NCI-H1105 treated with DMSO at 0.1 percent for 48 hours (cell line): ENCODE measurements at places on chromosomes 4 and X.

- DNase-seq, result no peak
Measured at GRCh38 chr4:113256946-113257345, 207.5 kb downstream of the ANK2 start.

DNA sequence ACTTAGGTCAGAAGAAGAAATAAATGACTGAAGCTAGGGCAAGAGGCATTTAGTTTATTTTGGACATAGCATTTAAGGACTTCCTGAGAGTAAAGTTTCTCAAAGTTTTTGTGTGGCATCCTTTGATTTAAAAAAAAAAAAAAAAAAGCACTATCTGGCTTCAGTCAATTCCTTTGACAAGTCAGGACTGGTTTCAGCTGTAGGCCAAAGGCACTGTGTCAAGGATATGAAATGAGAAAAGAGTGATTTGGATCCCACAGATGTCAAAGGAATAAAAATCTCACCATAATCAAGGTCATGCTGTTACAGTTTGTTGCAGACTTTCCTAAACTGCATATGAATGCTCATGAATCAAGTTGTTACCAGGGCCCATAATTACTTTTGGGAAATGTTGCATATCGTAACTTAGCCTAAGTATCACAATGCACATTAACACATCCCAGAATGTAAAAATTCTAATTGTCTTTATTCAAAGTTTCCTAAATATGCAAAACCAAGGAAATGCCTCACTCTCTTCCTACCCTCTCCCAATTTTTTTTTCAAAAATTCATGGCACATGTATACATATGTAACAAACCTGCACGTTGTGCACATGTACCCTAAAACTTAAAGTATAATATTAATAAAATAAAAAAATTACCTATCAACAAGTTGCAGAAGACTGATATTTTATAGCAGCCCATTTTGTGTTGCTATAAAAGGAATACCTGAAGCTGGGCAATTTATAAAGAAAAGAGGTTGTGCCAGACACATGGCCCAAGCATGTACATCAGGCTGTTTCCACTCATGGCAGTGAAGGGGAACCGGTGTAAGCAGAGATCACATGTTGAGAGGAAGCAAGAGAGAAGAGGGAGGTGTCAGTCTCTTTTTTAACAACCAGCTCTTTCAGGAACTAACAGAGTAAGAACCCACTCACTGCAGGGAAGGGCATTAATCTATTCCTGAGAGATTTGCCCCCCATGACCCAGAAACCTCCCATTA is 33.7 kb upstream of the ADAMTS3 start:
- DNase-seq, result no peak

- DNase-seq, result no peak
Measured at GRCh38 chrX:41119803-41120202, 34.6 kb downstream of the USP9X start.

DNA sequence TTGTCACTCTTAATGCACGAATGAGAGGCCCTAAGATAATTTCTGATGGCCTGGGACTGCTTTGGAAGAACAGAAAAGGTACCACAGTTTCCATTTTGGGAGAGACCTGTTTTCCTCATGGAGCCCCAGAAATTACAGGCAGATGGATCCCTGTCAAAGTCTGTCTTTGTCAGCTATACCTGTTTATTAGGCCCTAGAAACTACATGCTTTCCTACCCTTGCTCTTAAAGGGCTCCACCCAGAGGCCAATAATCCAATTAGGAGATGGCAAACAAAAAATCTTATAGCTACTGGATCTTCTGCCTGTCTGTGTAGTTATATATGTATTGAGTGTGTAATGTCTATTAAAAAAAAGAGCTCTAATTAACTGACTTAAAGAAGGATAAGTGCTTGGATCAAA is 141.3 kb downstream of the NR3C2 start:
- no peak for DNase-seq

- DNase-seq, result no peak
Measured at GRCh38 chr4:88078579-88078978, 71.1 kb downstream of the PKD2 start.

GRCh38 chrX:26557691-26558321 is 341.8 kb downstream of the MAGEB5 start:
- no peak for DNase-seq

DNA sequence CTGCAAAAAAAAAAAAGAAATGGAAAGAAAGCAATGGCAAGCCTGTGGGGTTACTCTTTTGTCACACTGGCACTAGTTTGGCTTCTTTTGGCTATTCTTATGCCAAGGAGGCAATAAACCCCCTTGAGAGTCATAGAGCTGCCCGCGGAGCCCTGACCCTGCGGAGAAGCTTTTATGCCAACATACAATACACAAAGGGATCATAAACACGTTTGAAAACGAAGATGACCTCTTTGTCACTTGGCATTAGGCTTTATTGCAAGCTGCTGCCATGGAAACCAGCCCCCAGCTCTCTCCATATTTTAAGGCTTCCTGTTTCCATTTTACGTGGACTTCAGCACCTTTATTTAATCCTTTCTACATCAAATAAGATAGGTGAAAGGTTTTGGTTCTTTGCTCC is 7.6 kb downstream of the NEUROG2 start:
- no peak for DNase-seq

GRCh38 chr4:1578251-1578773 is 105.8 kb downstream of the FAM53A start:
- DNase-seq, result peak; percentile 11

DNA sequence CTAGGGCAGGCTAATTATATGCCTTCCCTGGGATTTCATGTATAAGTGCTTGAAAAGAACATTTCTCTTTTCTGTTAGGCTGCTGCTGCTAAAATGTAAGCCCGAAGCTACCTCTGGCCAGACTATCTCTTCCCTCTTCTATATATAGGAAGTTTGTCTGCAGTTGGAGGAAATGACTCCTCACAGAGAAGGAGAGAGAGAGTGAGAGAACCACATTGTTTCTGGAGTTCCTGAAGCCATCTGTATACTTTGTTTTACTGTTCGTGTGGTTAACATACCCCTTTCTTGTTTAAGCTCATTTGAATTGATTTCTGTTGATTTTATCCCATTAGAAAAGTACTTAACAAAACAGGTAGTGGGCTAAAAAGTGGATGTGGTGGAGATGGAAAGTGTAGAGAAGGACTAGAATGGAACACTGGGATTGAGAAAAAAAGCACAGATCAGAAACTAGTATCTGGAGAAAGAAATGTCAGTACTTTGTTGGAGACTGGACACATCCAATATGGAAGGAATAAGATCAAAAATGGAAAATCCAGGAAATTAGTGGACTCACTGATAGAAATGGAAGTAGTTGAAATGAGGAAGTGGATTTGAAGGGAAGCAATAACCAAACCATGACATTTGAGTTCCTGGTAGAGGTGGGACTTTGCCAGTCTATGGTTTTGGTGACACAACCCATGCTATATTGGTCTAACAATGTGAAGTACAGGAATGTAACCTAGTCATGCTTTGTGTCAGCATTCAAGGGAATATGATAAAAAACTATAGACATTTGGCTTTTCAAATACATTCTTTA is 112.6 kb downstream of the TMA16 start:
- no peak for DNase-seq

DNA sequence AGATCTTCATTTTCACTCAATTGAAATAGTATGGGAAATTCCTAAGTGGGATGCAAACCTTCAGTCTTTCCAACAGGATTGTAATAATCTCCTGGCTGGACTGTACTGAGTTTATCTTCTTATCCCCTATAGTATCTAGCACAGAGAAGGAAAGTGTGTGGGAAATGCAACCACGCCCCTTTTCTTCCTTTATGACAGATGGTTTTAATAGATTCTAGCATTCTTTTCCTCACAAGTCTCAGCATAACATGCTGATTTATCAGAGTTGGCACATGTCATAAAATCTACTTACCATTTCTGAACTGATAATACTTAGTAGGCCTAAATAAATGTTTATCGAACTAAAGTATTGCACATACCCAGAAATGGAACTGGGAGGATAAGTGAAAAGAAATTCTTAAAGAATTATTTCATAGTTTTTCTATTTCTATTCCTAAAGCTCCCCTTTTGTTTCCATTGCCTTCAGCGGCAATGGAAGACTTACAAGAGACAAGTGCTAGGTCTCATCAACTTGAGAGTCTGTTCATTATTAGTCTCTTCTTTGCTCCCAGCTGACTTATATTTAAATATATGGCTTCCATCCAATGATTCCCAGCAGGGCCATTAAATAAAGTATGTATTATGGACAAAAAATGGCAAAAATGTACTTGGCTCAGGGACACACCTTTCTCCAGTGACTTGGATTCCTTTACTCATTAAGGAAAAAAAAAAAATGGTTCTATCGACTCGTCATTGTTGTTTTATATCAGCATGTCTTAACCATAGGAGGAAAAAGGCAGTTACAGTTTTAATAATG is 484.5 kb downstream of the IL1RAPL1 start:
- DNase-seq, result no peak

DNA sequence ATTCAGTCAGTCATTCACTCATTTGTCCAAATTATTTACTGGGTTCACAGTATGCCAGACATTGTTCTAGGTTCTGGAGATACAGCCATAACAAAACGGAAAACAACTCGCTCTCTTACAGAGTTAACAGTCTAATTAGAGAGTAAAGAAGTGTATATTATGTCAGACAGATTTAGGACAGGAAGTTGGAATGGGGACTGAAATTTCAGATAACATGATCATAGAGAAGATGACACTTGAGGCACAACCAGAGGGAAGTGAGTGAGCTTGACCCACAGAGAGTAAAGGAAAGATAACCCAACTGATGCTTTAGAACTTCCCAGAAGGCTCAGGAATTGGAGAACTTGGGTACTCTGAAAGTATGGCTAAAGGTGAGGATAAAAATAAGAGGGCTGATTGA is 139.4 kb downstream of the ZAR1 start:
- no peak for DNase-seq

DNA sequence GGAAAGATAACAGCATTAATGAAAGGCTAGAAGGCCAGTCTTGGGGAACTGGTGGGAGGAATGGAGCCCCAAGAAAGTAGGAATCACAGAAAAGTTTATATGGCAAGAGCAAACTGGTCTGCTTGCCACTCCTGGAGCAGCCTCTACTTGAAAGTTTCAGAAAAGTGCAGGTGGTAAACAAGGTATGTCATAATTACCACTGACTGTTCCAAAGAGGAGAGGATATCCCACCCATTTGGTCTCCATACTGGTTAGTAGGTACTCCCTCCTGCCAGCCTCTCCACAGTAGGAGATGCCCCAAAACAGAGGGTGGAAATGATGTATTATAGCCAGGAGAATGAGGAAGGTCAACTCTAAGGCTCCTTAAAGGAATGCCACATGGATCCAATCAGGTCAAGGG is 145.1 kb downstream of the INPP4B start:
- DNase-seq, result no peak

DNA sequence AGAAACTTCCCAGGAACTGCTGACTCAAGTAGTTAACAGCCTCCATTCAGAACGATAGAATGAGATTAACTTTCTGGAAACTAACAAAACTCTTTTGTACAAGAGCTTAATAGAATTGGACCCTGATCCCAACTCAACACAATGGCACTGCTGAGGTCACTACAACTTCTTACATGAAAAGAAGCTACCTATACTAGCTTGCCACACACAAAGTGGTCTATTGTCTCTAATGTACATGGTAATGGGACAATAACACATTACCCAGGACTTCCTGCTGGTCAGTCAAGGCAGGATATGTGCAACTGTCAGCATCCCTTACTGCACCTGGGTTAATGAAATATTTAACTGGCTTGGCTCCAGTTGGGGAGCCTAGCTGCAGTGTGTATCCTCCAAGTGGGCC is 56.2 kb downstream of the BRCC3 start:
- peak; percentile 7 for DNase-seq

- DNase-seq, result no peak
Measured at GRCh38 chr4:107219681-107220080, 183.6 kb upstream of the DKK2 start.

- DNase-seq, result no peak
Measured at GRCh38 chrX:124249345-124249744, 83.1 kb upstream of the TEX13D start.

GRCh38 chrX:153719701-153720100 is 4.5 kb downstream of the BCAP31 start:
- no peak for DNase-seq

DNA sequence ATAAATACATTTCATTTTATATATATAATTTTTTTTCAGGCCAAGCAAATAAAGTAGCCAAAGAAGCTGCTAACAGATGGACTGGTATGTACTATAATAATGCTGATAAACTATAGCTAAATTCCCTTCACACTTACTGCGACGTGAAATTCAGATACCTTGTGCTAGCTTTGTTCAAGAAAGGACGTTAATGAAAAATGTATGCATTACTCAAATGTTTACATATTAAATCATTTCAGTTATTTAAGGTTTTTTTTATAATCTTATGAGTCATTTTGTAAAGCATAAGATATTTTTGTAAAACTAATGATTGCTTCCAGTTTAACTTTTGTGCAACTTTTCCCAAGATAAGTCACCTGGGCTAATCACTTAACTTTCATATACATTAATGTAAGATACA is 57.2 kb upstream of the TMEM131L start:
- no peak for DNase-seq

DNA sequence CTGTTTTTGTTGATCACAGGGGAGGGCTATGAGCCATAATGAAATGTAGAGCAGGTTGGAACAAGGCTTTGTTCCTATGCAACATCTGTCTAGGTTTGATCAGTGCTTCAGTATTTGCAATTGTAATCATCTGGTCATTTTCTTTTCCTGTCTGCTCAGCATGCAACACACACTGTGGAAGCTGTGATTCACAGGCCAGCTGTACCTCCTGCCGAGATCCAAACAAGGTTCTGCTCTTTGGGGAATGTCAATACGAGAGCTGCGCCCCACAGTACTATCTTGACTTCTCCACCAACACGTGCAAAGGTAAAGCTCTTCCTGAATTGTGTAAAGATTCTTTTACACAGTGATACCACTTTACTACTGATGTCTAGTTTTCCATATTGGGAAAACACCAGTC is 181.9 kb upstream of the ANXA3 start:
- DNase-seq, result no peak

DNA sequence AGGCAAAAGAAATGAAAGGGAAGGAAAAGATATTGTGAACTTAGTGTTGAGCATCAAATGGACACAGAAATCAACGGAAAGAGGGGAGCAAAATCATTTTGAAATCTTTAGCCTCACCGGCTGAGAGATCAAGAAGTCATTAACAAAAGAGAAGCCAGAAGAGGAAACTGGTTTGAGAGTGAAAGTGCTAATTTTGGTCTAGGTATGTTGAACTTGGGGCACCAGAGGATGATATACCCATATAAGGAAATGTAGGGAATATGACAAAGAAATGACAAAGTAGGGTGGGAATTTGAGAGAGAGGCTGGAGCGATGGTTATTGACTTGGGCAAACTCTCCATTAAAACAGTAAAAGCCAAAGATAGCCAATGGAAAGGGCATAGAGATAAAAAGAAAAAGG is 183.4 kb upstream of the ATOH1 start:
- DNase-seq, result no peak

DNA sequence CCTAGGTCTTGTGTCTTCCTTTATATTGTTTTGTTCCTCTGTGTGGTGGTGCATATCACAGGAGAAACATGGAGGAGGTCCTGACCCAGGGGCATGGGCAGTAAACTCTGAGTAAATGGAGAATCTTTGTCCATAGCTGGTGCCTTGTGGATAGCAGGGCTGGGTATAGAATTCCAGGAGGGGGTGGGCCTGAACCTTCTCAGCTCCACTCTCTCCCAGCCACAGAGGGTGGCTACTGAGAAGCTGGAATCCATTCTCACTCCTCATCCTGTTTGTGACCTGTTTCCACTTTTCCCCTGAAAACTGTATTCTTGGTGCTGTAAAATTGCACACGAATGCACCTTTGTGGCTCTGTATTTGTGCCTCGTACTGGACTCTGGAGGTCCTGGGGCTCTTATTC is 47.7 kb upstream of the ADRA2C start:
- DNase-seq, result no peak
